ENCODE measurements at places on chromosomes 1 and 21. TPM values are rescaled to one million over a fixed set of nuclear protein-coding genes. Genes with fewer than 3 reads are reported as not detected.

GRCh38 chr1:201985355-201985754 is 2.9 kb downstream of the RNPEP start:
- no peak for DNase-seq

DNA sequence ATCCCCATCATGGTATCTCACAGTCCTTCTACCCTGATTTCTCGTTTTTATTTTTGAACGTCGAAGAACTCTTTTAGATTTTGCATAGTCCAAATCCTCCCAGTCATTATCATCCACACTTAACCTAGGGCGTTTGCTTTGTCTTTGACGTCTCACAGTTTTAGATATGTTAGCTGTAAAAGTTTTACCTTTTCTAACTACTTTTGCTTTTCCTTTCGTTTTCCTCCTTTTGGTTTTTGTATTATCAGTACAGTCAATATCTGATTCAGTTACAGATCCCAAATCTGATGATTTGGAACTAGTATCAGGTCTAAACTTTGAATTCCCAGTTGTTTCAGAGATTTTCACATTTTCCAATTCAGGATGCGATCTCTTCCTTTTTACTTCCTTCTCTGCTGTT is 13.1 kb upstream of the PSMG1 start:
- no peak for DNase-seq

DNA sequence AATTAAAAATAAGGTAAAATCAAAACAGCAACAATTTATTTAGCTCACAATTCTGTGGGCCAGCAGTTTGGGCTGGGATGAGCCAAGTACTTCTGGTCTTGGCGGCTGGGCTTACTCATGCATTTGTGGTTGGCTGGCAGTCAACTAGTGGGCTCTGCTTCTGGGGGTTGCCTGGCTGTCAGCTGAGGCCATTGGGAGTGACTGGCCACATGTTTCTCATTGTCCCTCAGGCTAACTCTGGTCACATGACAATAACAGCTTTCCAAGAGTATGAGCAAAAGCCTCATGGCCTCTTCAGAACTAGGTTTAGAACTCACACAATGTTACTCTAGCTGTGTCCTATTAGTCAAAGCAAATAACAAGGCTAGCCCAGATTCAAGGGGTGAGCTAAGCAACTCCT is 15.6 kb upstream of the CHIA start:
- DNase-seq = no peak

DNA sequence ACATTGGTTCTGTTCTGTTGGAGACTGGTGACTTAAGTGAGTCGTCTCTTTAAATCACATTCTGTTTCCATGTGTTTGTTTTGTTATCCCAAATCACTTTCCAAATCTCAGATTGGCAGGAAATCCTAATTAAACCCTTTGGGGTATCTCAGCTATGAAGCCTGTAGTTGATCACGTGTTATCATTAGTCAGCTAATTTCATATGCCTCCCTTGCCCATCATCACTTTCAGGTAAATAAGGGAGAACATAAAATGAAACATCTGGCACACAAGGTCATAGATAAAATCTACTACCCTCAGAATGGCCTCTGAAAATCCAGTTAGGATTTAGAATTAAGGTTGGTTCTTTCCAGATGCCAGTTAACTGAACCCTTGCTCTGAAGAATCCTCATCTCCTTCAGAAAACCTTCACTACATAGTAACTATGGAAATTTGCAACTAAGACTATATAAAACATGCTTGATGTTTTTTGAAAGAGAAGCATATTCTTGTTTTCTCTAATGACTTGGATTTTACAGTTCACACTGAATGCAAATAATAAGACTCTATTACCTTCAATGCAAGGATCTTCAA is 401.5 kb downstream of the DSCAM start:
- no peak for DNase-seq

DNA sequence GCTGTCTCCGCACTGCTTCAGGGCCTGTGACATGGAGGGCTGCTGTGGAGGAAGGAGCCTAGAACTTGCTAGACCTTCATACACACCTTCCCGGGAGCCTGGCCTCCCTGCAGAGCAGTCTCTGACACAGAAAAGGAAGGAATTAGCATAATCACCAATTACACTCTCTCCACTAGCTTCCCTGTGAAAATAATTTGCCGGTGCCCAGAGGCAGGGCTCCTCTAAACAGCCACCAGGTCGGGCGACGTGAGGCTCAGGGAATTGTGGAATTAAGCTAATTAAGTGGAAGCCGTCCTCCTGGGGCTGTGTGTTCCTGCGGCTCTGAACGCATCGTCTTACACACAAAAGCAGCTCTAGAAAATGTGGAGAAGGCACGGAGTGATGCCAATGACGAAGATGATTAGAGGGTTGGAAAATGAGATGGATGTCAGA is 82.6 kb downstream of the NENF start:
- DNase-seq = no peak

DNA sequence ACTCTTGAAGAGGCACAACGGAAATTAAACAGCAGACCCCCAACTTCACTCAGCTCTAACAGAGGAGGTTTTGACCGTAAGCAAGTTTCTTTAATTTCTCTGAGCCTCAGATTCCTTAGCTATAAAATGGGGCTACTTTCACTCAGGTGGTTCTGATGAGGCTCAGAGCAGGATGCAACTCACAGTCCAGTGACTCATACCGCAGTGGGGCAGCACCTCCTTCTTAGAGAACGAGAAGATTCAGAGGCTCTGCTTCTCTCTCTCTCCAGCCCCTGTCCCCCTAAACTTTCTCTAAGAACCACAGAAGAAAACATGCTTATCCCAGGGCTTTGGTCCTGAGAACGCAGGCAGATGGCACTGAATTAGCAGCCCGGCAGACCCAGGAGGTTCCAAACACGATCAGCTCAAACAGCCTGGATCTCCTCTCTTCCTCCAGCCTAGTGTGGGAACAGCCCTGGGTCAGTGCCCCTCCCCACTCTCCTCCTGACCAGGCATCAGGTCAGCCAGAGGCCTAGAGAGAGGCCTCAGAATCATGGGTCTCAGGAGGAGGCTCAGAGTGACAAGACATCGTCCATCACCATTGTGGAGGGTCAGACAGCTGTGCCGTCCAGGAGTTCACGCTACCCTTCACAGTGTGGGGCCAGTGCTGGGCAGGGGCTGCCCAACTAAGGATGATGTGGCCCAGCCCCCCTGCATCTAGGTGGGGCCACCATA is 433.0 kb downstream of the PTPRU start:
- no peak for DNase-seq

- DNase-seq = no peak
Observed at GRCh38 chr1:88990426-88990825, 2.0 kb downstream of the KYAT3 start.

- DNase-seq = no peak
Observed at GRCh38 chr1:212190169-212190568, 95.0 kb upstream of the PPP2R5A start.

DNA sequence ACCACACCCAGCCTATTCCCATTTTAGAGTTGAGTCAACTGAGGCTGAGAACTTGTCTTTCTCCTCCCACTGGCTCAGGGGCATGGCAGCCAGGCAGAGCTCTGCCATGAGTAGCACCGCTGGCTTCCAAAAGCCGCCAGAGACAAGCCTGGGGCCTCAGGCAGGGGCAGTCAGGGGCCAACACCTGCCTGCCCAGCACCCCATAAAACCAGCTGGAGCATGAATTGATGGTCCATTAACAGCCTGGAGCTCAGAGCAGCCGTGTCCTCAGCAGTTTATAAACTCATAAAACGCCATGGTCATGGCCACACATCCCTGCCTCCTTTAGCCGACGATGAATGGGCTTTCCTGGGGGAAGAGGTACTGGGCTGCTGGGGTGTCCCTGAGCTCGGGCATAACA is 50.6 kb upstream of the PAX7 start:
- no peak for DNase-seq

DNA sequence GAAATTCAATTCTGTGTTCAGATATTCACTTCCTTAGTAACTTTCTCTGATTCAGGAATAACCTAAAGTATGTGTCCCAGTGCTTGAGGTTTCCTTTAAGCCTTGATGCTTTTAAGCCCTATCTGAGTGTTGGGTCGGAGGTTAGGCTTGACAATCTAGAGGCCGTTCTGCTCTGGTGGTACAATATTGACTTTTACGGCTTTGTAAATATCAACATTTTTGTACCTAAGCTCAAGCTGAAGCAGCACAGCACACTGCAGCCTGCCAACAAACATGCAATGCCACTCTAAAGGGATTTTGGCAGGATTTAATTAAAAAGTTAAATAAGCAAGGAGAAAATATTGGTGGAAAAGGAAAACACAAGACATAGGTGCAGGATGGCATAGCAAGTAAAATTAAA is 279.2 kb downstream of the NEGR1 start:
- DNase-seq = no peak

DNA sequence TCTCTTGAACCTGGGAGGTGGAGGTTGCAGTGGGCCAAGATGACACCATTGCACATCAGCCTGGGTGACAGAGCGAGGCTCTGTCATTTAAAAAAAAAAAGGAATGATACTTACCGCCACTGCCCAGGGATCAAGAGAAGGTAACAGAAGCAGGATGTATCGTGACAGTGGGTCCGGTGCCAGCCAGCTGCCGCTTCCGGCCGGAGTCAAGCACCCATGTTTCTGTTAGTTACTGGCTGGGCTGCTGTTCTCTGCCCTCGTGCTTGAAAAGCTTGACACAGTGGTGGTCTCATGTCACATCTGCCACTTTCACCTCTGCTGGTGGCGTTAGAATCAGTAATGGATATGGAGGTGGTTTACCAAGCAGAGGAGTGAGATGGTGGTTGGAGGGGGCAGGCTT is 21.0 kb downstream of the IFNGR2 start:
- no peak for DNase-seq

DNA sequence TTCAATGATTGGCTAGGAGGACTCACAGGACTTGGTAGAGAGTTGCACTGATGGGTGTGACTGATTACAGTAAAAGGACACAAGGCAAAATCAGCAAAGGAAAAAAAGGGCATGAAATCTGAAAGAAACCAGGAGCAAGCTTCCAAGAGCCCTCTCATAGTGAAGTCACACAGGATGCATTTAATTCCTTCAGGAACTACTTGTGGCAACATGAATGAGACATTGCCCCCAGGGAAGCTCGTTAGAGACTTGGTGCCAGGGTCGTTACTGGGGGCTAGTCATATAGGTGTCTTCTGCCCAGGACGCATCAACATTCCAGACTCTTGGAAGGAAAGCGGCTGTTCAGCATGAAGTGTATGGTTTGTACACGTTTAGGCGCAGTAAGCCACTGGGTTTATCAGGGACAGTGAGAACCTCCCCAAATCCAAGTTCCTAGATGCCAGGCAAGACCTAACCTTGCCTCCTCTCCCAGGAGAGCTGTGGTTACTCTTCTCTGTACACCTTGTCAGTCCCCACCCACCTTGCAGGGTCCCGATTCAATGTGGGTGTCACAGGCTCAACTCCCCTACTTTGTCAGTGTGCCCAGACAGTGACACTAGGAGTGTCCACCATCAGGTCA is 26.0 kb upstream of the C2CD2 start:
- DNase-seq = no peak

ANKRD65 gene
- total RNA-seq = 11.8 TPM

CYP2J2 gene
- total RNA-seq = not detected

PAPPA2 gene
- not detected for total RNA-seq

EPHA2 gene
- 15.6 TPM for total RNA-seq
